ENCODE measurements at places on chromosomes 5 and 9. TPM values are rescaled to one million over a fixed set of nuclear protein-coding genes. Genes with fewer than 3 reads are reported as not detected.

The BNC2 gene
- 0.16 TPM for total RNA-seq

The ELAVL2 gene
- not detected for total RNA-seq

The HABP4 gene
- 6.6 TPM for total RNA-seq

- no peaks in the 10 kb centered on the region for H3K36me3 ChIP-seq
- no peak for DNase-seq
- no peaks in the 10 kb centered on the region for H3K27me3 ChIP-seq
- H3K27ac ChIP-seq: no peak overlapping the region
- peaks cover 3% of the 10 kb centered on the region for H3K4me1 ChIP-seq
- H3K4me3 ChIP-seq: no peak overlapping the region
Measured at GRCh38 chr9:72038408-72038807, 22.0 kb downstream of the C9orf57 start.

- no peak overlapping the region for H3K27ac ChIP-seq
Measured at GRCh38 chr5:59104400-59105127, 521.7 kb downstream of the RAB3C start.

GRCh38 chr5:163498886-163499285 is 6.5 kb upstream of the MAT2B start:
- H3K36me3 ChIP-seq: no peaks in the 10 kb centered on the region
- H3K4me1 ChIP-seq: peaks cover 5% of the 10 kb centered on the region
- no peak for DNase-seq
- H3K4me3 ChIP-seq: no peak overlapping the region

The FOXD4L6 gene
- not detected for total RNA-seq
